ENCODE measurements at places on chromosomes 2 and 18. TPM values are rescaled to one million over a fixed set of nuclear protein-coding genes. Genes with fewer than 3 reads are reported as not detected.

DNA sequence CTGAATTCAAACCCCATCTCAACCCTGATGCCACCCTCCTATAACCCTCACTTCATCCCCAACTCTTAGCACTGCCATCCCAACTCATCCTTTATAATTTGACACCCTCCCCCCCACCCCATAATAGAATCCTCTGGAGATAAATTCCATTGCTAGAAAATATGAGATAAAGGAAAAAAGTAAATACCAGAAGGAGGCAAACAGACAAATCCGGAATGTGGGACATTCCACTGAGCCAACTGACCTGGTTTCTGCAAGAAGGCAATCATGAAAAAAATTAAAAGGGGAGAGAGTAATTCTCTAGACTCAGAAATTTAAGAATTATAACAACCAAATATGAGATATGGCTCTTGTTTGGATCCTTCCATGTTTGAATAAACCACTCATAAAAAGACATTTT, 132.4 kb downstream of the CYP26B1 start:
- no peak for DNase-seq

DNA sequence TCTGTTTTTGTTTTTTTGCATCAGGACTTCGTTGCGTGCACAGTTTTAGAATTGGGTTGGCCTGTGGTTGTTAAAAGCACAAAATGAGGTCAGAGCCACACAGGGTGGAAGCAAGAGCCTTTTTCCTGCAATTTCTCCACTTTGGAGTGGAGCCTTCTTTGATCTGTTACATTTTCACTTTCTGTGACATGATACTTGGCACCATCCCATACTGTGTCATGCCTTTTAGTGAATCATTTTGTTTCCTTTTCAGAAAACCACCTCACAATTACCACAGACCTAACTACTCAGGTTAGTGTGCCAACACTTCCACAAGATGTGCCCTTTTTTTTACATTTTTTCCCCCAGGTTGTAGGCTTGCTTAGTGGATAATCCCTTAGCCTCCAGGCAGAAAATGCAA, 32.5 kb downstream of the MERTK start:
- peak; percentile 46 for DNase-seq

Gene CNTNAP5
- not detected for total RNA-seq

DNA sequence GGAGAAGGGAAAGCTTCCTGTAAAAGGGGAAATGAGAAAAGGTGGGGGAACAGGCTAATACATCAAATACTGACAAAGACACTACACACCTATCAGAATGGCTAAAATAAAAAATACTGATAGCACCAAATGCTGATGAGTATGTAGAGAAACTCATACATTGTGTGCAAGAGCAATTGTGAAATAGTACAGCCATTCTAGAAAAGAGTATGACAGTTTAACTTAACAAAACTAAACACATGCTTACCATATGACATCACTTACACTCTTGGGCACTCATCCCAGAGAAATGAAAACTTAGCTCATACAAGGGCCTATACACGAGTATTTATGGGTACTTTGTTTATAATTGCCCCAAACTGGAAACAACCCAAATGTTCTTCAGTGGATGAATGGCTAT, 53.4 kb downstream of the ZNF638 start:
- DNase-seq = peak; percentile 18

- no peak for DNase-seq
Measured at GRCh38 chr18:36897253-36897652, 68.3 kb downstream of the KIAA1328 start.

GRCh38 chr2:197813093-197813787, 8.8 kb downstream of the PLCL1 start:
- DNase-seq = peak; percentile 63

GRCh38 chr18:48006415-48007175, 76.1 kb upstream of the SMAD2 start:
- no peak for DNase-seq

Gene FAM124B
- total RNA-seq = not detected

Gene VRK2
- 16.1 TPM for total RNA-seq

Gene CENPA
- total RNA-seq = 59.2 TPM

DNA sequence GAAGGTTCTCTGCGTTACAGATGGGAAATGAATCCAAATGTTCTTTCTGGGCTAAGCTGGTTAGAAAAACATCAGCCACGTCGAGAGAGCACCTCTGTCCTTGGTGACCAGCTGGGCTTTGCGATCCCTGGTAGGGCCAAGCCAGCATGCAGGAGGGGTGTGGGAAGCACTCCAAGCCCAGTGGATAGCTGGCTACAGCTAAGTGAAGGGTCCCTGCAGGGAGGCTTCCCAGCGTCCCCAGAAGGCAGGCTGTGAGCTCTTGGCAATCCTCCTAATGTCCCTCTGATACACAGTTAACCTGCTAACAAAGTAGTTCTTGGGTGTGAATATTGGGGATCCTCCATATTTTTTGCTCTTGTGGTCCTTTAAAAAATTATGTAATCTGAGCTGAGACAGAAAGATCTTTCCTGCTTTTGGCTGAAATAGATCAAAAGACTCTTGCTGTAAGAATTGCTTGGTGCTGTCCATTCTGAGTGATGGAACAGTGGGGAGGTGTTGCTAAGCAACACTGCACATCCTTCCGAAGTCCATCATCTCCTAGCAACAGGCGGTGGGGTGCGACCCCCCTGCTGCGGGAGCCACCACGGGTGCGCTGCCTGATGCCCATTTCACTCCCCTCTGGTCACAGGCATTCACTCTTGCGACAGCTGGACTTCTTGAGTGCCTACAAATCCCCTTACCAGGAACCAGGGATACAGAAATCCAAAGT, 88.5 kb upstream of the UXS1 start:
- no peak for DNase-seq

Gene SIGLEC15
- 0.92 TPM for total RNA-seq

- no peak for DNase-seq
Measured at GRCh38 chr2:207162316-207162715, 3.4 kb downstream of the KLF7 start.

Gene CAPN13
- not detected for total RNA-seq

GRCh38 chr2:172704072-172704936, 31.3 kb upstream of the RAPGEF4 start:
- peak; percentile 71 for DNase-seq

Gene CCNYL1
- 8.7 TPM for total RNA-seq

Gene RGPD4
- not detected for total RNA-seq

DNA sequence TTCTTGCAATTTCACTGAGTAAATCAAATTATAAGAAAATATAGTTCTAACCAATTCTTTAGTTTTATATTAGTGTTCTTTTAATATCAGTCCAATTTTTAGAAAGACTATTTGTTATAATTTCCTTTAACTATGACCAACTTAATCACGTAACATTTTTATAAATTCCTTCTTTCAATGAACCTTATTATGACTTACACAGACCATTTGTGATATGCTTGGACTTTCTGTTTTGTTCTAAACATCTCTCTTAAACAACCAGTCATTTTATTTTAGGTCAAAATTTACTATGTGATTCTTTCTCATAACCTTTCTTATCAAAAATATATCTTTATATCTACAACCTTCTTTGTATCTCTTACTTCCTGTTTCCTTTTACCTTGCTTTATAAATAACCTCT, 39.5 kb upstream of the DYNAP start:
- DNase-seq = no peak

DNA sequence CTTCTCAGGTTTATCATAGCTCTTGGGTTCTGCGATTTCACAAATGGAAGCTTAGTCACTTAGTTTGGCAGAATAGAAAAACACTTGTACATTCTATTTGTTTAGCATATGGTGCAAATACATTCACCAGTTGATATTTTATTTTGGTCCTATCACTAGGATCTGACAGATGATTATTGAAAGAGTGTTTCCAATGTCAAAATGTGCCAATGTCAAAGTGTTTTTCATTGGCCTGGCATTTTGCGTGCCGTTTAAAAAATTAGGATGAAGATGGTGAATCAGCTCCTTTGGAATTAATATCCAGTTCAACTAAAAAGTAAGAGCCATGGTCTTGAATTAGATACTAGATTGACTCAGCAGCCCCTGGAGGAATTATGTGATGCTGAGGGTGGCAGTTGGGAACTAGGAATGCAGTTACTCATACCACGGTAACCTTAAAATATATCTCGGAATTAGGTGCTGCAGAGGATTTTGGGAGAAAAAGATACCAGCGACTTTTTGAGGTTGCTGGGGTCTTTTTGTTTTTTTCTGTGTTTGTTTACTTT, 87.0 kb downstream of the SPHKAP start:
- no peak for DNase-seq

- DNase-seq = no peak
Measured at GRCh38 chr2:185643434-185643833, 95.2 kb upstream of the FSIP2 start.

DNA sequence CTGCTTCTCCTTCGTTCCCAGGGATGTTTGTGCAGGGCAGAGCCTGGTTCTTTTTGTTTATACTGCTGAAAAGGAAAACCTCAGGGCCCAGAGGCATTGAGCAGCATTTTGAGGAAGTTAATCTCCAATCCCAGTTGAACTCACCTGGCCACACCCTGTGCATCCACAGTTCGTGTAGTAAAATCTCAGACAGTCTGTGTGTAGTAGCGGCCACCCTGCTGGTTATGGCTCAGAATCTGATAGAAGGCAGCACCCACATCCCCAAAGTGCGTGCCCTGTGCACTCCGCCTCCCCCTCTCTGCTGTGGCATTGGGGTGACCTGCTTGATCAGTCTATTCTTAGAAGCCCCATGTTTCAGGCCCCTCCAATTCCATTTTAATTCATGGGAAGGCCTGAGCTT, 10.9 kb downstream of the TRIB2 start:
- no peak for DNase-seq

Gene SLC5A7
- total RNA-seq = not detected

Gene GREB1L
- not detected for total RNA-seq

Gene SIX2
- total RNA-seq = not detected

Gene CRYGC
- total RNA-seq = not detected

DNA sequence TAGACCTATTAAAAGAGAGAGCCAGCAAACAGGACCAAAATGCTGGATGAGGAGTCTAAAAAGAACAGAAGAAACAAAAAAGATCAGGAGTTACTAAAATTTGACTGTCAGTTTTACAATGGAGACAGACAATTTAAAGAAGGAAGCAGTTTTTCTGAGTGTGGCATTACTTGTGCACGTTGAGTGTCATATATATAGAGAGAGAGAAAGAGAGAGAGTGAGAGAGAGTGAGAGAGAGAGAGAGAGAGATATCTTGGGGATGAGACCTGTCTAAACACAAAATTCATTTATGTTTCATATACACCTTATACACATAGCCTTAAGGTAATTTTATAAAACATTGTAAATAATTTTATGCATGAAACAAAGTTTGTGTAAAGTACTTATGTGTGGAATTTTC, 2.1 kb upstream of the GALNT3 start:
- DNase-seq = no peak

DNA sequence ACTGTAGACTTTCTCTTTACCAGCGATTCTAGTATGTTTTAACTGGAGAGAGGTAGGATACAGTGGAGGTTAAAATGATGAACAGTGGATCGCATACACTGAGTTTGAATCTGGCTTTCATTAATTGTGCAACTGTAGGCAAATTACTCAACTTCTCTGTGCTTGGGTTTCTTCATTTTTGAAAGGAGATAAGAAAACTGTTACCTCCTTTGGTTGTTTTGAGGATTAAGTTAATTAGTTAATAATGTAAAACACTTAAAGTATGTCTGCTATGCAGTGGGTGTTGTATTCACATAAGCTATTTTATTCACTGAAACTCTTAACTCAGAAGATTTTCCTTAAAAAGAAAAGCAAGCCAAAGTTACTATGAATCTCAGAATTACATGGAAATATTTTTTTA, 111.8 kb upstream of the CYP20A1 start:
- DNase-seq = peak; percentile 3

- no peak for DNase-seq
Measured at GRCh38 chr18:55839343-55839742, 251.4 kb upstream of the TCF4 start.

- DNase-seq = no peak
Measured at GRCh38 chr18:79879566-79879965, 71.9 kb downstream of the SLC66A2 start.

GRCh38 chr2:1771626-1772280, 27.4 kb upstream of the PXDN start:
- DNase-seq = no peak
